ENCODE measurements at places on chromosomes 13 and 19. TPM values are rescaled to one million over a fixed set of nuclear protein-coding genes. Genes with fewer than 3 reads are reported as not detected.

The CEACAM4 gene
- total RNA-seq = 8.3 TPM

The ZNF284 gene
- total RNA-seq = 4.1 TPM

The ZNF563 gene
- 0.58 TPM for total RNA-seq

The SLC5A5 gene
- total RNA-seq = 4.0 TPM

The PABPC3 gene
- total RNA-seq = 0.29 TPM

DNA sequence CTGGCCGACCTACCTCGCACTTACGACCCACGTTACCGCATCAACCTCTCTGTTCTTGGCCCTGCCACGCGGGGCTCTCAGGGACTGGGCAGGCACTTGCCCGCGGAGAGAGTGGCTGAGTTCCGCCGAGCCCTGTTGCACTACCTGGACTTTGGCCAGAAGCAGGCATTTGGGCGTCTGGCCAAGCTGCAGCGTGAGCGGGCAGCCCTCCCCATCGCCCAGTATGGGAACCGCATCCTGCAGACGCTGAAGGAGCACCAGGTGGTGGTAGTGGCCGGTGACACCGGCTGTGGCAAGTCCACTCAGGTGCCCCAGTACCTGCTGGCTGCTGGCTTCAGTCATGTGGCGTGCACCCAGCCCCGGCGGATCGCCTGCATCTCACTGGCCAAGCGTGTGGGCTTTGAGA is 4.2 kb downstream of the DHX34 start:
- no peak overlapping the region for H3K4me3 ChIP-seq
- no peak overlapping the region for H3K27ac ChIP-seq
- H3K4me1 ChIP-seq = peaks cover 50% of the 10 kb centered on the region
- H3K36me3 ChIP-seq = peaks cover 61% of the 10 kb centered on the region
- H3K27me3 ChIP-seq = no peaks in the 10 kb centered on the region
- DNase-seq = peak; percentile 77

DNA sequence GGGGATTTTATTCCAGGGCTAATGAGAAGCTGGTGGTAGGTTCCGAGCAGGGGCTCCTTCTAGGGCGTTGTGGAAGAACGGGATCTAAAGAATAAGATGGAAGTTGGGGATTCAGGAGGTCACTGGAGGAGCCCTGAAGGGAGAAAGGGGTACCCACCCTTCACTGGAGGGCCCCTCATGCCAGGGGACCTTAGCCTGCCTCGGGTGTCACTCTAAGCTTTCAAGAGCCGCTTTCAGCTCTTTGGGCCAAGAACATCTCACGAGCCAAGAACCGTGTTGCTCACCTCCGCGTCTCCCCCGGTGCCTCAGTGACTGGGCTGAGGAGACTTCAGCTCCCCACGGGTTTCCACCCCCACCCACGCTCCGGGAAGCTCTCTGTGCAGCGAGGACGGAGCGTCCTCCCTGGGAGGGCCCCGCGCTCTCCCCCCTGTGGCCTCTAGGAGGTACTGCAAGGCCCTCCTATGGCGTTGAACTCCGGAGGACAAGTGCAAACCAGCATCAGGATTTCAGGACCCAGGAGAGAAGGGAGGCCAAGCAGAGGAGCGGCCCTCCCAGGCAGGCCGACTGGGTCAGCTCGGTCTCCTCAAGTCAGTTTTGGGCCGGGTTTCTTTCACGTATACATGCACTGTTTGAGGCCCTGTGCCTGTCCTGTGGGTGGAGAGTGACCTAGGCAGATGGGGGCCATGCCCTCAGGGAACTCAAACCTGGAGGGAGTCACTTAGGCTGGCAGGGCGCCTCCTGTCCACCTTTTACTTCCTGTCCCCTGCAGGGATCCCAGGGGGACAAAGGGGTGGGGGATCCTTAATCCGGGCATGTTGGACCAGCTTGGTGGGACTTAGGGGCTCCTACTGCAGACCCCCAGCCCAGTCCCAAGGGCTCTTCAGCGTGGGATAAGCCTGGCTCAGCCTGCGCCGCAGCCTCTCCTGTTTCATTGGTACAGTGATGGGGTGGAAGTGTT is 5.1 kb upstream of the KRTDAP start:
- no peaks in the 10 kb centered on the region for H3K4me1 ChIP-seq
- DNase-seq = peak; percentile 84
- H3K27ac ChIP-seq = no peak overlapping the region
- H3K4me3 ChIP-seq = no peak overlapping the region
- H3K27me3 ChIP-seq = no peaks in the 10 kb centered on the region

The ATP8A2 gene
- total RNA-seq = 3.5 TPM

DNA sequence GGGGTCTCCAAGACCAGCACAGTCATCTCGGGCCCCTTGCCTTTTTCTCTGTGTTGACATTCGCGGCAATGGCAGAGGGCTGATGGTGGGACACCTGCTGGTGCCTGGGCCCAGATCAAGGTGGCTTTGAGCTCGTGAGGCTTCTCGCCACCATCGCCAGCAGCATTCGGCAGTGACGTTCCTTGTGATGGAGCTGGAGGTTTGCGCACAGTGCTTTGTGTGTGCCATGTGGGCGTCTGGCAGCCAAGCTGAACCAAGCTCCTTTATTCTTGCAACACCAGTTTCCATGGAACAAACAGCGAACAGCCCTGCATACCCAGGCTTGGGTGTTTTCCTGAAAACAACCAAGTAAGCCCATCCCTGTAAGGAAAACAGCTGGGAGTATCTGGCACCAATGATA is 9.1 kb upstream of the TMEM255B start:
- H3K27me3 ChIP-seq = peaks cover 3% of the 10 kb centered on the region

DNA sequence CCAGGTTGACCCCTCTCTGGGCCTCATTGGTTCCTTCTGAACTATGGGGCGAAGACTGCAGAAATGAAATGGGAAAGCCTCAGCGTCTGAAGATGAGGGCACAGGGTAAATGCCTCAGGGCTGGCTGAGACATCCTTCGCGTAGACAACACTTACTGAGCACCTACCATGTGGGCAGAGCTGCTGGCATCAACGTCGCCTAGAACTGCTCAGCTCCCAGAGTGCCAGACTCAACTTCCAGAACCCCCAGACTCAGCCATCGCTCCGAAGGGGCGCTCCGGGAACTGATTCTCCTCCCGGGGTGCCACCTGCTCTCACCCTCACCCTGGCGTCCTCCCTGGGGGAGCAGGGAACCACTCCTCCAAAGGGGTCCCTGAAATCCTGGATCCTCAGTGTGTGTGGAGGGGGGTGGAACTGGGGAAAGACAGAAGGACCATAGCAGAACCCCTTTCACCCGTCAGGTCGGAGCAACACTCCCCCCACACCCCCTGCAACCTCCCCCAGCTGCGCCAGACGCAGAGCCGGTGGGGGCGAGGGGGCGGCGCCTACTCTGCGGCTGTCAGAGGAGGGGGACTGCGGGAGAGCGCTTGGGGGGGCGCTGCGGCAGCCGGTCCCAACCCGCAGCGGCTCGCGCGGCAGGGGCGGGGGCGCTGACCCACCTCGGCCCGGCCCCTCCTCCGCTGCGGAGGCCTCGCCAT is 8.2 kb upstream of the NFIC start:
- H3K4me3 ChIP-seq = peak overlapping the region; percentile 97
- H3K27ac ChIP-seq = peak overlapping the region; percentile 86
- no peaks in the 10 kb centered on the region for H3K36me3 ChIP-seq
- no peak for DNase-seq
- peaks cover 6% of the 10 kb centered on the region for H3K27me3 ChIP-seq
- H3K4me1 ChIP-seq = peaks cover 42% of the 10 kb centered on the region

- no peak overlapping the region for H3K27ac ChIP-seq
- no peak for DNase-seq
- H3K36me3 ChIP-seq = no peaks in the 10 kb centered on the region
- H3K4me3 ChIP-seq = no peak overlapping the region
Observed at GRCh38 chr13:105338006-105338405, 1197.5 kb downstream of the EFNB2 start.

The CDX2 gene
- not detected for total RNA-seq

The SPART gene
- total RNA-seq = 6.1 TPM

GRCh38 chr13:78102741-78103140 is 184.1 kb upstream of the EDNRB start:
- H3K27me3 ChIP-seq = no peaks in the 10 kb centered on the region
- H3K27ac ChIP-seq = no peak overlapping the region
- H3K36me3 ChIP-seq = no peaks in the 10 kb centered on the region

The LHB gene
- total RNA-seq = 8.4 TPM

The GTF3A gene
- 53.4 TPM for total RNA-seq

DNA sequence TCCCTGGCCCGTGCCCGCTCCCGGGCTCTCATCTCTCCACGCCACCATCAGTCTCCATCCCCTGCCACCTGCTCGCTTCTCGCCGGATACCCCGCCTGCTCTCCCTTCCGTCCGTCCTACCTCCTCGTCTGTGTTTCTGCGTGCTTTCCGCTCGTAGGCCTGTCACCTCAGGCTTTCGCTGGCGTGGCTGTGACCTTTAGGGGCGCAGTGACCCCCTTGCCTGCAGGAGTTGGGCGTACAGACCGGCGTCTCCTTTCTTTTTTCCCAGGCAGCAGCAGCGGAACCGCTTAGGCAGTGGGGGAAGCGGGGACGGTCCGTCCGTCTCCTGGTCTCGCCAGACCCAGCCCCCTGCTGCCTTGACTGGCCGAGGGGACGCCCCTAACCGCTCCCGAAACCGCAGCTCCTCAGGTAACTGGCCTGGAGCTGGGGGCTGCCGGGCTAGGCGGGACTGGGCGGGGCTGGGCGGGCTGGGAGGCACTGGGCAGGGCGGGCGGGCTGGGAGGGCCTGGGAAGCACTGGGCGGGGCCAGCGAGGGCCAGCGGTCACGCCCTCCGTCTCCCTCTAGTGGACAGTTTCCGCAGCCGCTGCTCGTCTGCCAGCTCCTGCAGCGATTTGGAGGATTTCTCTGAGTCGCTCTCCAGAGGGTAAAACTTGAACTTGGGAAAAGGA is 6.3 kb downstream of the PGLYRP1 start:
- peak overlapping the region; percentile 65 for H3K4me3 ChIP-seq
- peaks cover 33% of the 10 kb centered on the region for H3K4me1 ChIP-seq
- H3K36me3 ChIP-seq = peaks cover 20% of the 10 kb centered on the region
- no peaks in the 10 kb centered on the region for H3K27me3 ChIP-seq
- peak; percentile 85 for DNase-seq
- H3K27ac ChIP-seq = peak overlapping the region; percentile 29

The LGALS14 gene
- not detected for total RNA-seq

DNA sequence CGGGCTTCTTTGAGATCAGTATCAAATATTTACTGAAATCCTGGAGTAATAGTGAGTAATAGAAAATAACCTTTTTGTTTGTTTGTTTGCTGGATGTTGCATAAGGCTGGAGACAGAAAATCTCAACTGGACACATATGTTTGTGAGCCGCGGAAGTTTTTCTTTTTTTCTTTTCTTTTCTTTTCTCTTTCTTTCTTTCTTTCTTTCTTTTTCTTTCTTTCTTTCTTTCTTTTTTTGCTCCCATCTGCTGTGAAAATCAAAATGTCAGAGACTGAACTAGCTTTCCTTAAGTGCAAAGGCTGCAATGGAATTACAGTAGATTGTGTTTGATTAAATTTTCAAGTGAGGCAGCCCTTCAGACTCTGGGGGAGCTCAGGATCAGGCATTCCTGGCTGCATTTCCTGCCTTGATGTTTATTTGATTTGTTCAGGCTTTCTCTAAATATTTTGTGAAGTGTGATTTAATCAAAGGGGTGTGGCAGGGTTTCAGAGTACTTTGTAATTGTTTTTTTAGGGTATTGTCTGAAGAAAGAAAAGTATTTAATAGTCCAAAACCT is 319 bp downstream of the FRY start:
- no peaks in the 10 kb centered on the region for H3K36me3 ChIP-seq
- peak overlapping the region; percentile 72 for H3K4me3 ChIP-seq
- no peaks in the 10 kb centered on the region for H3K27me3 ChIP-seq
- DNase-seq = no peak
- H3K4me1 ChIP-seq = peaks cover 36% of the 10 kb centered on the region

GRCh38 chr13:51955281-51955771 is 55.9 kb downstream of the ATP7B start:
- H3K27ac ChIP-seq = no peak overlapping the region
- DNase-seq = peak; percentile 44

The ZNF442 gene
- total RNA-seq = 2.7 TPM

The POU2F2 gene
- total RNA-seq = 0.92 TPM

The RTBDN gene
- not detected for total RNA-seq

The HSPBP1 gene
- 14.9 TPM for total RNA-seq

DNA sequence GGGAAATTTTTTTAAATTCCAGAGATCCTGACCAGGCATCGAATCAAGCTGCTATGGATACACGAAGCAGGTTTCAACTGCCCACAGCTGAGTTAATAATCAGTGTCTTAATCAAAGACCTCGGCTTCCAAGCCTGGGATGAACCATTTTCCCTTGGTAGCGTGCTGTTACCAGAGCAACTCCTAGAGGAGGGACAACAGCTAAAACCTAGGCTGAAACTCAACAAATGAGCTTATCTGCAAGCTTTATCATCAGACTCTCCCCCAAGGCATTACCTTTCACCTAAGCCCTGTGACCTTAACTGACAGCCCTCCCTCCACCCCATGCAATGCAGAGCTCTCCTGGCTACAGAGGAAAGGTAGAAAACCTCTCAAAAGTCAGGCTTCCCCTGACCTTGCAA is 39.7 kb downstream of the RCBTB1 start:
- H3K4me1 ChIP-seq = no peaks in the 10 kb centered on the region
- H3K27me3 ChIP-seq = no peaks in the 10 kb centered on the region
- DNase-seq = no peak

DNA sequence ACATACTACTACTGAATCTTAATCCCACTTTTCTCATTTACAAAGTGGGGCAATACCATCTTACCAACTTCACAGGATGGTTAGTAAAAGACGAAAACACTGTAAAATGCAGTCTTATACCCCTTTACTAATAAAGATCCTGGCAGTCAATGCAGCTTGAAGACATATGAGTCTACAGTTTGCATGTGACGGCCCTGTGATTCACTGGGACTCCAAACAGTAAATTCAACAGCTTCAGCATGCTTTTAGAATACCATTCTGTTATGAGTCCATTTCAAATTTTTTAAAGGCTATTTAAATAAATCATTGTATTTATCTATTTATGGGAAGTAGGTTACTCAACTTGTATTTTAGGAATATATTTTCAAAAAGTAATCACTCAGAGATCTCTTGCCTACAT is 629.1 kb downstream of the LIG4 start:
- H3K36me3 ChIP-seq = no peaks in the 10 kb centered on the region
- no peaks in the 10 kb centered on the region for H3K27me3 ChIP-seq
- DNase-seq = no peak
- no peak overlapping the region for H3K4me3 ChIP-seq
- H3K27ac ChIP-seq = no peak overlapping the region
- H3K4me1 ChIP-seq = no peaks in the 10 kb centered on the region

DNA sequence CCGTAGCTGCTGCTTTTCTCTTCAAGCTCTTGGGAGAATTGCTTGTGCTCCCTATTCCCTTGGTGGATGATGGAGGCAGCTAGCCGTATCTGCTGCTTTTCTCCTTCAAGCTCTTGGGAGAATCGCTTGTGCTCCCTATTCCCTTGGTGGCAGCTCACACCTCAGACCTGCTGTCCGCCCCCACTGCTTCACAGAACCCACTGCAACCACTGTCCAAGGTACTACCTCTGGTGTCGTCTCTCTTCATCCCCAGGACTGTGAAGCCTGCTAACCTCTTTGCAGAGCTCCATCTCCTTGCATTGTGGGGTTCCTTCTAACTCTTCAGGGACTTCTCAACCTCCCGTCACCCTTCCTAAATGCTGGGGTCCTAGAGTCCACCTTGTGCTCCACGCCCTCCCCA is 4.6 kb upstream of the ERVK3-1 start:
- no peaks in the 10 kb centered on the region for H3K27me3 ChIP-seq

The ZNF98 gene
- total RNA-seq = not detected

GRCh38 chr13:47999973-48000372 is 1.1 kb downstream of the SUCLA2 start:
- DNase-seq = no peak
- H3K4me3 ChIP-seq = peak overlapping the region; percentile 99
- peaks cover 7% of the 10 kb centered on the region for H3K36me3 ChIP-seq
- peaks cover 43% of the 10 kb centered on the region for H3K4me1 ChIP-seq
- H3K27ac ChIP-seq = no peak overlapping the region

All from stomach (tissue), 19 donors.